ENCODE measurements at places on chromosomes 12 and 14.
A peak's percentile ranks its signal among the peaks of the same experiment; 100 is the strongest.

- no peak for DNase-seq
- H3K4me1 ChIP-seq = peaks cover 36% of the 10 kb centered on the region
- H3K4me3 ChIP-seq = no peak overlapping the region
- no peaks in the 10 kb centered on the region for H3K27me3 ChIP-seq
- peak overlapping the region; percentile 91 for H3K27ac ChIP-seq
- no peaks in the 10 kb centered on the region for H3K36me3 ChIP-seq
Measured at GRCh38 chr14:54104601-54105145, 148.0 kb upstream of the BMP4 start.

DNA sequence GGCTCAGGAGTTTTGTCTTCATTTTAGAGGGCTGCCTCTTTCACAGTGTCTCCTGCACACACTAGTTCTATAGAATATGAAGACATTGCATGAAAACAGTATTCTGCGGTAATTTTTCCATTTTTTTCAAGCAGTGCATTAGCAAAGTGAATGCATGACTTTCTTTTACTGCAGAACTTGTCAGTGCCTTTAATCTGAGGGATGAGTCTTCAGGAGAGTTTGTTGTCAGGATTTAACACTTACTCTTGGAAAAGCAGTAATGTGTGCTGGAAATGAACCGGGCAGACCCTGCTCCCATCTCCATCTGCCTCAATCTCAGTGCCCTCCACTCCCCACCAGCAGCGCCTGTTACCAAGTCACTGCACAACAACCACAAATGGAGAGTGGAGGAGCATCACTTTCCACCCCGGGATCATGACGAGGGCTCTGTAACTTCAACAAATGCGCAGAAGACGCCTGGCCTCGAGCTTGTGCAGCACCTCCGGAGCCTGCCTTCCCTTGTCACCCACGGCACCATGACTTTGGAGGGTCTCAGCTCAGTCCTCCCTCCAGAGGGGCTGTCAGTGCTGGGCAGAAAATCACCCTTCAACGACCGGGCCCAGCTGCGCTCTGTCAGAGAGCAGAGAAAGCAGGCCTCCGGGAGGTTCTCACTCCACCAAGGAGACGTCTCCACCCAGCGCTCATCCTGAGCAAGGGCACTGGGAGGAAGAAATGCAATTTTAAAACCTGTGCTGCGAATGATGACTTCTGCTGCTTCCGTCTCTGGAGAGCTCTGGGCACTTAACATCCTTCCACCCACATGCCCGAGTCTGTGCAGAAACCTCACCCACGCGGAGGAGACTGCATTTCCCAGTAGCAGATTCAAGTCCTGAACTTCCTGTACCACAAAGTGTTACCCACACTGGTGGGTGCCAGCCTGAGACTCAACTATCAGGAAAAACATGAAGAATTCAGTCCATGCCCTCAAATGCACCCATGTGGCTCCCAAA, 255.7 kb downstream of the ADGRD1 start:
- peaks cover 16% of the 10 kb centered on the region for H3K27me3 ChIP-seq
- H3K36me3 ChIP-seq = no peaks in the 10 kb centered on the region
- H3K4me3 ChIP-seq = no peak overlapping the region
- DNase-seq = no peak

GRCh38 chr14:86310611-86311010, 780.7 kb downstream of the FLRT2 start:
- no peaks in the 10 kb centered on the region for H3K4me1 ChIP-seq
- H3K36me3 ChIP-seq = peaks cover 5% of the 10 kb centered on the region
- no peak overlapping the region for H3K27ac ChIP-seq
- peaks cover 4% of the 10 kb centered on the region for H3K27me3 ChIP-seq

DNA sequence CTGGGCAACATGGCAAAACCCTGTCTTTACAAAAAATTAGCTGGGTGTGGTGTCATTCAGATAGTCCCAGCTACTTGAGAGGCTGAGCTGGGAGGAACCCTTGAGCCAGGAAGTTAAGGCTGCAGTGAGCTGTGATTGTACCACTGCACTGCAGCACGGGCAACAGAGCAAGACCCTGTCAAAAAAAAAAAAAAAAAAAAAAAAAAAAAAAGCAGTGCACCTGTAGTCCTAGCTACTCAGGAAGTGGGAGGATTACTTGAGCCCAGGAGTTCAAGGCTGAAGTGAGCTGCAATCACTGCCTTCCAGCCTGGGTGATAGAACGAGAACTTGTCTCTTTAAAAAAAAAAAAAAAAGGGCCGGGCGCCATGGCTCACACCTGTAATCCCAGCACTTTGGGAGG, 5.6 kb downstream of the REM2 start:
- peaks cover 4% of the 10 kb centered on the region for H3K36me3 ChIP-seq
- H3K4me3 ChIP-seq = no peak overlapping the region
- no peak overlapping the region for H3K27ac ChIP-seq
- DNase-seq = no peak
- H3K27me3 ChIP-seq = peaks cover 4% of the 10 kb centered on the region
- peaks cover 64% of the 10 kb centered on the region for H3K4me1 ChIP-seq

DNA sequence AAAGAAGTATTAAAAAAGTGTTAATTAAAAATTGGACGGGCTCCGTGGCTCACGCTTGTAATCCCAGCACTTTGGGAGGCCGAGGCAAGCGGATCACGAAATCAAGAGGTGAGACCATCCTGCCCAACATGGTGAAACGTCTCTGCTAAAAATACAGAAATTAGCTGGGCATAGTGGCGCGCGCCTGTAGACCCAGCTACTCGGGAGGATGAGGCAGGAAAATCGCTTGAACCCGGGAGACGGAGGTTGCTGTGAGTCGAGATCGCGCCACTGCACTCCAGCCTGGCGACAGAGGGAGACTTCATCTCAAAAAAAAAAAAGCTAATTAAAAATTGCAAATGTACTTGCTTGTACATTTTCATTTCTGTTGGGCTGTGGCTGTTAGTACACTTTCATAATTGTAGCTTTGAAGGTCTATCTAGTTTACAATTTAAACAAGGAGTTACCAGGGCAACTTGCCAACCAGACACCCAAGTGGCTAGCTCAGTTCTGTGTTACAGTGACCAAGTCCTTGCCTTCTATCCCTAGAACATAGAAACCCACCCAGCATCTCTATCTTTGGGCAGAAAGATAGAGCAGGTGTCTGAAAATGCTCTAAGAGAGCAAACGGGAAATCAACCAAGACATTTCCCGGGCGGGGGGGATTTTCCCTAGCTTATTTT, 1.2 kb downstream of the COA8 start:
- no peaks in the 10 kb centered on the region for H3K27me3 ChIP-seq
- H3K36me3 ChIP-seq = peaks cover 18% of the 10 kb centered on the region
- no peak for DNase-seq
- H3K4me1 ChIP-seq = peaks cover 52% of the 10 kb centered on the region
- H3K4me3 ChIP-seq = peak overlapping the region; percentile 96

Measured in nephron progenitor cell (in vitro differentiated cells).